ENCODE measurements at places on chromosomes 11 and 22.
A peak's percentile ranks its signal among the peaks of the same experiment; 100 is the strongest.

DNA sequence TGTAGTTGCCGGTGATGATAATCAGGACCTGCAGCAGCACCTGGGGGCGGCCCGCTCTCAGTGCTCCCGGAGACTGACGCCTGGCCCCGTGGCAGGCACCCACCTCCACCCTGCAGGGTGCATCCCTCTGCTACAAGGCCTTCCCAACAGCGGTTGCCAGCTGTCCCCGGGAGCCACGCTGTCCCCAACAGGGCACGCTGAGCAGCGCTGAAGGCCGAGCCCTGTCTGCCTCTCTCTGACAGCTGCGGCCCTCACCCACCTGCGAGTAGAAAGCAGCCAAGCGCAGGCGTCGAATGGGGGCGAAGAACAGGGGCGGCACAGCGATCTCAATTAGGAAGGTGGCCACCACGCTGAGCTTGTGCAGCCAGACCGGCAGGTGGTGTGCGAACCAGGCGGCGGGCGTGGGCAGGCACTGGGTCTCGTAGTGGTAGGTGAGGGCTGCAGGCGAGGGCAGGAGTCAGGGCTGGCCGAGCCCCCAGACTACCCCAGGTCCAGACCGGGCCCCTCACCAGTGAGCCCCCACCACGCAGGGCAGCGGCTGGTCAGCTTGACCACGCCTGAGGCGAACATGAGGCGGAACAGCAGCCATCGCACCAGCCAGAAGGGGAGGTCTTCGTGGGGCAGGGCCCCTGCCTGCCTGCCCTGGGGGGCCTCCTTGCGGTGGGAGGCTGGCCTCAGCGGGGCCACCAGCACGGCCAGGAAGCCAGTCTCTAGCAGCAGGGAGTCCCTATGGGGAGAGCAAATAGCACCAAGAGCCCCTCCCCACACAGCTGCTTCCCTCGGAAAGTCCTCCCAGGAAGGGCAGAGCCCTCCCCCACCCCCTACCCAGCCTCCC lies 1.5 kb downstream of the LMF2 start:
- DNase-seq: no peak

GRCh38 chr22:43257549-43257948 lies 70.6 kb upstream of the TTLL12 start:
- no peak for DNase-seq

DNA sequence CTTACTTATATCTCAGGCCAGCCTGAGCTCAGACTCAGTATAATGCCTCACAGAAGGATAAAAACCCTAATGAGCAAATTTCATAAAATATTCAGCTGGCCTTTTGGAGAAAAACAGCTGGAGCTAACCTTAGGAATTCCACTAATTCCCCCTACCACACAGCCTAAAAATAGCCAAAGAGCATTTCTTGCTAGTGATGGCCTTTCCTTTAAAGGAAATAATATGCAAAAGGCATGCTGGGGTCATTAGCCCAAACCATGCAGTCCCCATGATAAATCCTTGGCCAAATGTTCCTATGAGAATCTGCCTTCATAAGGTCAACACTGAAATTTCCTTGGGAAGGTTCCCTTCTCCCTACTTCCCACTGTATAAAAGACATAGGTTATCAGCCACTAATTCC lies 38.2 kb downstream of the SYTL2 start:
- no peak for DNase-seq

GRCh38 chr11:82505379-82505778 lies 228.3 kb downstream of the FAM181B start:
- no peak for DNase-seq

GRCh38 chr22:27851974-27852746 lies 50.6 kb upstream of the MN1 start:
- DNase-seq: no peak

GRCh38 chr22:19747551-19747950 lies 13.0 kb upstream of the TBX1 start:
- DNase-seq: no peak

- DNase-seq: peak; percentile 88
These were observed 12.9 kb downstream of the ANO1 start for GRCh38 chr11:70090961-70091381.

GRCh38 chr22:45516163-45516562 lies 13.5 kb downstream of the FBLN1 start:
- no peak for DNase-seq

DNA sequence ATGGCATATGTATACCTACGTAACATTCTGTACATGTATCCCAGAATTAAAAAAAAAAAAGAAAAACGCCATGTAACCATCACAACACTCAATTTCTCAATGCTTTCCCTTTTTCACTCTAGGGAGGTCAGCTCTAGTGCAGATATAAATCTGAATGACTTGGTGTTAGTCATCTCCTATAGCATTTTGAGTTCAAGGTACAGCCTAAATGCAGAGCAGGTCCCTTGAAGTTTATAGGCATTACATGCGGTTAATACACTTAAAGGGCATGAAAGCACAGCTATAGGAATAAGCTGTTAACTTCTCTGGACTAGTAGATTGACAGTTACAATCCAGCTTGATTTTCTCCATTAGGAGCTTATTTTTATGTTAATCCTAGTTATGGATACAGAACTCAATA lies 16.2 kb upstream of the OR52I2 start:
- no peak for DNase-seq

- no peak for DNase-seq
These were observed 10.8 kb downstream of the GNB1L start for GRCh38 chr22:19843857-19844376.

- DNase-seq: no peak
These were observed 13.3 kb downstream of the LRRC4C start for GRCh38 chr11:41446107-41446506.

DNA sequence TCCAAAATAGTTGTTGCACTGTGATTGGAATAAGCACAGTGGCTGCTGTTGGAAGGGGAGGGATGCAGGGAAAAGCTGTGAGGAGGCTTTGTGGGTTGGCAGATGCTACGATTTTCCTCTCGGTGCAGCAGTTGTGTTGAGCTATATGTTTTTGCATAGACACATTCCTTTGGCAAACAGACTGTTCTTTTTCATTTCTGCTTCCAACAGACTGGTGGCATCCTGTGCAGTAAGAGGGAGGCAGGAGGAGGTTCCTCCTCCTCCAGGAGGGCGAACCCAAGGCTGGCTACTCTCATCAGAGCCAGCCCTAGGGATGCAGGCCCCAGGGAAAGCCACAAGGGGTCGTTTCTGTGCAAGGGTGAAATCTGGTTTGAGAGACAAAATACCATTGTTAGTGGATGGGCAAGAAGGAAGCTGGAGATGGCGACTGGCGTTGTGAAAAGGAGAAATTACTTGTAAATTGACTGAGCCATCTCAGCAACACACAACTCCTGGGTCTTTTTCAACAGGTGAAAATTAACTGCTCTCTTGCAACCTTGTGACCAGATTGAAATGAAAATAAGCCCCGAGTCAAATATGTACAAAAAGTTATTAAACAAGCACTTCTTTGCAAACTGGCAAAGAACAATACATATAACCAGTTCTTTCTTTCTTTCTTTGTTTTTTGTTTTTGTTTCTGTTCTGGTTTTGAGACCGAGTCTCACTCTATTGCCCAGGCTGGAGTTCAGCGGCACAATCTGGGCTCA lies 26.5 kb upstream of the UBASH3B start:
- DNase-seq: peak; percentile 61

- DNase-seq: no peak
These were observed 2.2 kb downstream of the TBX1 start for GRCh38 chr22:19762568-19763457.

GRCh38 chr11:96340555-96340885 lies 2.5 kb downstream of the MAML2 start:
- DNase-seq: no peak

DNA sequence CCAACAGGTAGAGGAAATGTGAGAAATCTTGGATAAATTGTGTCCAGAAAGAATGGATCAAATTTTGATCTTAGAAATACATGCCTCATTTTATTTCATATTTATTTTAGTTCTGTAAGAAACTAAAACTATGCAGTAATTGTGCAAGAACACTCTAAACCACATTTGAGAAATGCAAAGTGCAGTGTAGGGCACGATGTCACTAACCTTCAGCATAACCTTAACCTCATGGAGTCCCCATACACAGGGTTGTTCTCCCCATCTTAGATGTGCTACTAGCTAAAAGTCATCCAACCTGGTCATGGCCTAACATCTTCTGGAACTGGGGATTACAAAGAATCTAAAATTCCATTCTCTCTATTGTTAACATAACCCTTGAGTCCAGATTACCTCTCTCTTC lies 48.4 kb upstream of the ARHGAP42 start:
- no peak for DNase-seq

- DNase-seq: no peak
These were observed 2.1 kb upstream of the DGKZ start for GRCh38 chr11:46345131-46345597.

DNA sequence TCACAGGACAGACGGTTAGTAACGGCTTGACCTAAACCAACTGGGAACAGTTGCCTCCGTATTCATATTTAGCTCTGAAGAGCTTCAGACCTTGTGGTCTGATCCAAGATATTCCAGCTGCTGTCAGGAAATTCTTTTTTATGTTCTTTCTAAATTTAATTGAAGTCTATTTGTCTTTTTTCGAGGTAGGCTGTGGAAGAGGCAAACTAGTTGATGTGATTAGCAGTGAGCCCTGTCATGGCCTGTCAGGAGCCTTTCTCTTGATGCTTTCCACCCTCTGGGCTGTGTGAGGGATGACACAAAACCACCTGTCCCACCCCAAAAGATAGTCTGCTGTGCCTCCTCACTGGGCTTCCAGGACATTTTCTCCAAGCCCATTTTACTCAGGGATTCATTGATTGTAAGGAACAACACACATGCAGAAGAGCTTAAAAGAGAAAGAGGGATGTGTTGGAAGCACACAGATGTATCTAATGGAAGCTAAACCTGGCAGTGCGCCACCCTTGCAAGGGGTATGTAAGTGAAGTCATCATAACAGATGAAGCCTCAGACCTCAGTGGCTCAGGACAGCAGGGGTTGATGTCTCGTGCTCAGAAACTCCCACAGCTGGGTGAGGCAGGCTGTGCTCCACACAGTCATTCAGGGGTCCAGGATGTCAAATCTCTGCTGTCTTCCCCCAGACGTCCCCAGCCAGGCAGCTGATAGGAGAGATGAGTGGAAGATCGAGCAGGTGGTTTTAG lies 170.0 kb downstream of the NCAM1 start:
- DNase-seq: no peak

- DNase-seq: no peak
These were observed 898 bp downstream of the ZNF215 start for GRCh38 chr11:6927030-6927617.

GRCh38 chr11:1060852-1061616 lies 13.6 kb upstream of the MUC2 start:
- DNase-seq: no peak

GRCh38 chr11:107648242-107648641 lies 57.3 kb downstream of the ELMOD1 start:
- DNase-seq: no peak

DNA sequence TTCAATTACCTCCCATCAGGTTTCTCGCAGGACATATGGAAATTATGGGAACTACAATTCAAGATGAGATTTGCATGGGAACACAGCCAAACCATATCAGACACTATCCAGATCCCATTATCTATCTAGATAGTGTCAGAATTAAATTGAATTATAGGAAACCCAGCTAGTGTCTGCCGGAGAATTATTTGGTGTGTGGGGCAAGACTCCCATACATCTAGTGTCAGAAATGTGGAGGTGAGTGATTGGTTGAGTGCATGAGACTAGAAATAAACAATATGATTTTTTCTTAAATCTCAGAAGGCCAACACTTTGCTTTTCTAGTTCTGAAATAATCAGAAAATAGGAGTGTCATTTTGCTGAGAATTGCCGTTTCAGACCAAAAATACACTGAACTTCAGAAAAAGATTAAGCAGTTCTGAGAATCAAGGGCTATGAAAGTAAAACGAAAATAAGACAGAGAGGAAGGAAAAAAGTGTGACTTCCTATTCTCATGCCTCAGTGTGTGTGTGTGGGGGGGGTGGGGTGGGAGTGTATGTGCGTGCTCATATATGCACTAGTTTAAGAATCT lies 21.3 kb downstream of the CASP12 start:
- no peak for DNase-seq

GRCh38 chr11:43575913-43576310 lies 104.6 kb upstream of the HSD17B12 start:
- no peak for DNase-seq

- DNase-seq: peak; percentile 42
These were observed 52.3 kb downstream of the SLC22A12 start for GRCh38 chr11:64643256-64643881.

- DNase-seq: no peak
These were observed 12.4 kb upstream of the TEF start for GRCh38 chr22:41369424-41369745.

- DNase-seq: no peak
These were observed 60.2 kb downstream of the NTM start for GRCh38 chr11:131430473-131431208.

- DNase-seq: no peak
These were observed 814 bp upstream of the NARS2 start for GRCh38 chr11:78575478-78575877.

DNA sequence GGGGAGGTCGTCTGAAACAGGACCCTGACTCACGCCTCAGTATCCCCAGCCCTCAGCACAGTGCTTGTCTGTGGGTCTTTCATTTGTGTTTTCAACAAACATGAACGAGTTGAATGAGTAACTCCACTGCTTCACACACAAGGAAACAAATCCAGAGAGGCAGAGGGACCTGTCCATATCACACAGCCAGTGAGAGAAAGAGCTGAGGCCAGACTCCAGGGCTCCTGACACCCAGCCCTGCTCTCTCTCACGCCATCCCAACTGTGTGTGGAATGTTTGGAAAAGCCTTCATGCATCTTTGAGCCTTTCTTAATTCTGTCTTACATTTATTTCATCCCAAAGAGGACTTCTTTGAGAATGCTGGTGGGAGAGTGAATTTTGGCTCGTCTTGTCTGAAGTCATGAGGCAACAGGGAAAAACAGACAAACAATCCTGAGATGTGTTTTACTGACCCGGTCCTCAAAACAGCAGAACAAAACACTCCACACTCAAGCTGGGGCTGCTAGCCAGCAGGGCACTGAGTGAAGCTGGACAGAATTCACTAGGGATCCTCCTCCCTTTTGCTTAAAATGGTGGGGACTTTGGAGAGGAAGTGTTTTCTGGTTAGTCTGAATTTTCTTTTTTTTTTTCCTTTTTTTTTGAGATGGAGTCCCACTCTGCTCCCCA lies 19.7 kb upstream of the ALG8 start:
- DNase-seq: no peak

- DNase-seq: no peak
These were observed 251.8 kb downstream of the TENM4 start for GRCh38 chr11:79189055-79189454.

All from NCI-H1092 (cell line).